ENCODE measurements at places on chromosomes 2 and 18.

DNA sequence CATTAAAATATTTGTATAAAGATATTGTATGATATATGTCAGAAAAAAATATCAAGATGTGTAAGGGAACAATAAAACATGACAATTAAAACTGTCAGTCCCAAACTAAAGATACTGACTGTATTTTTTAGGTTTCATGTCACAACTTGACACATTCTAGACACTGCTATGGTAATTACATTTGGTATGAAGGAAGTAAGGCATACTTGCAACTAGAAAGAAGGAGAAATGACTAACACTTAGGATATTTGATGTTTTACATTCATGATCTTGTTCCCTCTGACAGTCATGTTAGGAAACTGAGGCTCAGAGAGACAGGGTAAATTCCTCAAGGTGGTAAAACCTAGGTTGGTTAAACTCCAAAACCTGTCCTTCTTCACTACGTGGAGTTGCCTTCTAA, 68.3 kb downstream of the TMEFF2 start:
- no peak for DNase-seq

GRCh38 chr2:126890551-126891450, 7.9 kb upstream of the TEX51 start:
- no peak for DNase-seq

GRCh38 chr2:229231328-229231868, 39.7 kb downstream of the PID1 start:
- no peak for DNase-seq

GRCh38 chr2:178047391-178047790, 25.2 kb downstream of the PDE11A start:
- DNase-seq: no peak

DNA sequence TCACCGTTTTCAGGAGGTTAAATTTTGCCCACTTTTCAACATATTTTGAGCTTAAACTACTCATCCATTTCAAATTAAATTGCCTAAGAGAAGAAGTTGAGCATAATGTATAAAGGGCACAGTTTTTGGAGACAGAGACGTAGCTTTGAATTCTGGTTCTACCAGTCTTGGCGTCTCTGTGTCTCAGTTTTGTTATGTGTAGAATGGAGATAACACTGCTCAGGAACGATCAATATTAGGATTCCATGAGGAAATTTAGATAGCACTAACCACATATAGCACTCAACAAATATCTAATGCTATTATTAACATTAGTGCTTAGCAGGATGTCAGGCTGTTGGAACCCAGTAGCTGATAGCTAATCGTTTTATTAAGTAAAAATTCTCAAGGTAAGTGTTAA, 40.4 kb upstream of the GATA6 start:
- no peak for DNase-seq

- no peak for DNase-seq
These were observed 1.2 kb downstream of the EPB41L3 start for GRCh38 chr18:5542515-5543035.

GRCh38 chr2:106063181-106063580, 130.9 kb downstream of the UXS1 start:
- DNase-seq: no peak

- DNase-seq: peak; percentile 81
These were observed 19.3 kb downstream of the GPR55 start for GRCh38 chr2:230905448-230906421.

All from stimulated activated CD4-positive, alpha-beta T cell treated with anti-CD3 and anti-CD28 coated beads, Interleukin-12 subunit alpha, Interleukin-12 subunit beta, amount 100 ng/mL, for 4 hours (primary cell).